ENCODE measurements at places on chromosomes 6 and 20. TPM values are rescaled to one million over a fixed set of nuclear protein-coding genes. Genes with fewer than 3 reads are reported as not detected.

SCRT2 gene
- not detected for total RNA-seq

DOK5 gene
- 13.3 TPM for total RNA-seq

FAM83C gene
- not detected for total RNA-seq

PSORS1C2 gene
- not detected for total RNA-seq

NCR2 gene
- not detected for total RNA-seq

OTOR gene
- not detected for total RNA-seq

FAM8A1 gene
- total RNA-seq, result 16.4 TPM

CDSN gene
- not detected for total RNA-seq

PTPRA gene
- 15.0 TPM for total RNA-seq

SMLR1 gene
- not detected for total RNA-seq

PPP1R3G gene
- total RNA-seq, result 0.25 TPM

PLEKHG1 gene
- 9.6 TPM for total RNA-seq
